Left lung (tissue), 14 donors: ENCODE measurements at places on chromosomes 5 and 9.

GRCh38 chr5:135662683-135663082 lies 83.9 kb upstream of the CXCL14 start:
- no peak for DNase-seq
- H3K36me3 ChIP-seq = no peaks in the 10 kb centered on the region
- no peaks in the 10 kb centered on the region for H3K4me1 ChIP-seq
- H3K27ac ChIP-seq = no peak overlapping the region

GRCh38 chr9:95009459-95009858 lies 283.0 kb downstream of the AOPEP start:
- no peak overlapping the region for H3K4me3 ChIP-seq
- H3K27ac ChIP-seq = no peak overlapping the region
- H3K4me1 ChIP-seq = no peaks in the 10 kb centered on the region
- H3K27me3 ChIP-seq = no peaks in the 10 kb centered on the region

GRCh38 chr5:18601185-18601584 lies 966.9 kb downstream of the TAF11L14 start:
- H3K4me1 ChIP-seq = no peaks in the 10 kb centered on the region
- H3K4me3 ChIP-seq = no peak overlapping the region
- H3K27me3 ChIP-seq = no peaks in the 10 kb centered on the region
- H3K27ac ChIP-seq = no peak overlapping the region
- DNase-seq = no peak
- H3K36me3 ChIP-seq = no peaks in the 10 kb centered on the region

- H3K36me3 ChIP-seq = no peaks in the 10 kb centered on the region
- peak; percentile 70 for DNase-seq
- peaks cover 61% of the 10 kb centered on the region for H3K4me1 ChIP-seq
These were observed 485 bp downstream of the TGFBR1 start for GRCh38 chr9:99105152-99106043.

DNA sequence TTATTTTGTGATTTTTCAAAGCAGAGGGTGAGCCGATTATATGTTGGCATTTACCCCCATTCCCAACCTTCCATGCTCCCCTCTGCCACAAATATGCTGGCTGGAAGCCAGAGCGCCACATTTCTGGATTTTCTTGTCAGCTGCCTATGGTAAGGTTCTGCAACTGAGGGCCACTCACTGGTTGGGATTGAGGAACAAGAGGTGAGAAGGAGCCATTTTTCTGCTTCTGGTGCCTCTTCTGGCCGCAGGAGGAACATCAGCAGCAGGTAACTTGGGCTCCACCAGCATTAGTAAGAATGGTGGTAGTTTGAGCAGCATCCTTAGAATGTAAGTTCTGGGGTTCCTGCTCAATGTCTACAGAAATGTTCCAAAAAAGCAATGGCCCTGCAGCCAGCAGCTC lies 159.5 kb upstream of the MAST4 start:
- H3K36me3 ChIP-seq = no peaks in the 10 kb centered on the region
- DNase-seq = no peak
- no peaks in the 10 kb centered on the region for H3K4me1 ChIP-seq
- H3K4me3 ChIP-seq = no peak overlapping the region

GRCh38 chr5:60260658-60261057 lies 367.1 kb upstream of the PDE4D start:
- H3K36me3 ChIP-seq = no peaks in the 10 kb centered on the region
- no peak overlapping the region for H3K4me3 ChIP-seq
- no peak overlapping the region for H3K27ac ChIP-seq
- H3K4me1 ChIP-seq = no peaks in the 10 kb centered on the region
- H3K27me3 ChIP-seq = no peaks in the 10 kb centered on the region

GRCh38 chr9:109385499-109385898 lies 64.6 kb upstream of the EPB41L4B start:
- H3K36me3 ChIP-seq = no peaks in the 10 kb centered on the region
- no peak overlapping the region for H3K27ac ChIP-seq
- DNase-seq = no peak
- no peak overlapping the region for H3K4me3 ChIP-seq

GRCh38 chr5:175696855-175697198 lies 39.0 kb downstream of the HRH2 start:
- no peak overlapping the region for H3K4me3 ChIP-seq
- no peaks in the 10 kb centered on the region for H3K27me3 ChIP-seq
- no peak for DNase-seq
- no peak overlapping the region for H3K27ac ChIP-seq

GRCh38 chr5:154858972-154859871 lies 795 bp downstream of the CNOT8 start:
- no peak for DNase-seq
- H3K4me3 ChIP-seq = peak overlapping the region; percentile 59
- peak overlapping the region; percentile 100 for H3K27ac ChIP-seq

GRCh38 chr5:39356263-39356662 lies 8.0 kb downstream of the C9 start:
- H3K27ac ChIP-seq = no peak overlapping the region
- H3K4me3 ChIP-seq = no peak overlapping the region
- no peaks in the 10 kb centered on the region for H3K36me3 ChIP-seq
- H3K4me1 ChIP-seq = no peaks in the 10 kb centered on the region

GRCh38 chr5:151151793-151152192 lies 5.8 kb downstream of the ANXA6 start:
- no peaks in the 10 kb centered on the region for H3K27me3 ChIP-seq
- peak overlapping the region; percentile 53 for H3K27ac ChIP-seq
- H3K4me3 ChIP-seq = no peak overlapping the region
- H3K4me1 ChIP-seq = peaks cover 91% of the 10 kb centered on the region
- peaks cover 10% of the 10 kb centered on the region for H3K36me3 ChIP-seq

GRCh38 chr9:106059886-106060285 lies 365.5 kb downstream of the TMEM38B start:
- H3K4me1 ChIP-seq = no peaks in the 10 kb centered on the region
- DNase-seq = no peak
- H3K27ac ChIP-seq = no peak overlapping the region
- no peaks in the 10 kb centered on the region for H3K27me3 ChIP-seq
- no peak overlapping the region for H3K4me3 ChIP-seq

GRCh38 chr5:148107608-148108007 lies 43.8 kb downstream of the SPINK5 start:
- no peak for DNase-seq
- no peaks in the 10 kb centered on the region for H3K27me3 ChIP-seq
- H3K27ac ChIP-seq = no peak overlapping the region
- H3K4me1 ChIP-seq = no peaks in the 10 kb centered on the region

DNA sequence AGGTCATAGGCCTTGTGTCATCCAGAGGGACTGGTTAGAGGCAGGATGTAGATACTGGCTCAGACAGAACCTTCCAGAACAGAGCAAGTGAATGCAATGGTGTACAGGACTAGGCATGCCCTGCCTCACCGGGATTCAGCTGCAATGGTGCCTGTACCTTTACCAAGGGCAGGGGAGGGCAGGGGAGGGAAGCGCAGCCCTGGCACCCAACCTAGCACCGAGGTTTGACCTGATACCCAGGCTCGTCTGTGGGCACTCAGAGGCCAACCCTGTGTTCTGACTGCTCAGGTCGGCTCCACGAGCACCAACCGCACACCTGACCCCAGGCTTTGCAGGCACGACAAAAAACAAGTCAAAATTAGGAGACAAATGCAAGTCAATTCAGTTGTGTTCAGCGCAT lies 47.3 kb upstream of the GFPT2 start:
- H3K27ac ChIP-seq = no peak overlapping the region
- no peak for DNase-seq
- H3K4me1 ChIP-seq = no peaks in the 10 kb centered on the region
- no peak overlapping the region for H3K4me3 ChIP-seq
- no peaks in the 10 kb centered on the region for H3K36me3 ChIP-seq

DNA sequence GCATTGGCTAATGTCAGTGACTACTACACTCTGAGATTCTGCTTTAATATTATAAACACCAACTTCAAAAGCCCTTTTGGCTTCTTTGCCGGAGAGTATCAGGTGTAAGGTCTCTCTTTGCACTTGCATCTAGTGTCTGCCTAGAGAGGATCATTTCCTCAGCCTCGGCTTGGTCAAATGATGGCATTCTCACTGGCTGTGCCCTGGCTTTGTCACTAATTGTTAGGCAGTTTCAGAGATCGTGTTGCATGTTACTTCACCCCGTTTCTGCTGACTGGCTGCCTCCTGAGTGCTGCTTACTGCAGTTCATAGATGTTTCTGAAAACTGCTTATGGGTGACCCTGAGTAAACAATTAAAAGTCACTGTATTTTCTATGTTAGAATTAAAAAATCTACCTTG lies 48.8 kb downstream of the SLC1A3 start:
- no peak overlapping the region for H3K4me3 ChIP-seq
- H3K27ac ChIP-seq = no peak overlapping the region
- peaks cover 43% of the 10 kb centered on the region for H3K4me1 ChIP-seq
- no peaks in the 10 kb centered on the region for H3K36me3 ChIP-seq
- no peaks in the 10 kb centered on the region for H3K27me3 ChIP-seq
- no peak for DNase-seq

- peak overlapping the region; percentile 91 for H3K27ac ChIP-seq
- peak; percentile 57 for DNase-seq
- H3K36me3 ChIP-seq = no peaks in the 10 kb centered on the region
- no peaks in the 10 kb centered on the region for H3K27me3 ChIP-seq
- peaks cover 17% of the 10 kb centered on the region for H3K4me1 ChIP-seq
These were observed 92.7 kb downstream of the DAB2IP start for GRCh38 chr9:121744002-121744686.

DNA sequence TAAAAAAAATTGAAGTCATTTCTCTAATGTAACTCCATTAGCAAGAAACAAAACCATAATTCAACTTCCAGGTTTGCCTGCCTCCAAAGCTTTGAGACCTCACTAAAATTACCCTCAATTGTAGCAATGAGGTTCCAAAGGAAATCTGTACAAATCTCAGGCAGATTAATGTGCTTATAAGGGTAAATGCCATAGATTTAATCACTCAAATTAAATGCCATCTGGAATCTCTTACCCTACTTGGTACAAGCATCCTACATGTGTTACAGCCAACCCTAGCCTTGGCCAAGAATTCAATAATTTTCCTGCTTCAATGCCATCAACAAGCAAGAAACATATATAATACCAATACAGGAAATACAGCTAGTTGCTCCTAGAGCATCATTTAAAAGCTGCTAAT lies 452.8 kb downstream of the RAB3C start:
- peak overlapping the region; percentile 92 for H3K27ac ChIP-seq
- no peak for DNase-seq
- peak overlapping the region; percentile 72 for H3K4me3 ChIP-seq
- peaks cover 56% of the 10 kb centered on the region for H3K4me1 ChIP-seq
- H3K27me3 ChIP-seq = no peaks in the 10 kb centered on the region

DNA sequence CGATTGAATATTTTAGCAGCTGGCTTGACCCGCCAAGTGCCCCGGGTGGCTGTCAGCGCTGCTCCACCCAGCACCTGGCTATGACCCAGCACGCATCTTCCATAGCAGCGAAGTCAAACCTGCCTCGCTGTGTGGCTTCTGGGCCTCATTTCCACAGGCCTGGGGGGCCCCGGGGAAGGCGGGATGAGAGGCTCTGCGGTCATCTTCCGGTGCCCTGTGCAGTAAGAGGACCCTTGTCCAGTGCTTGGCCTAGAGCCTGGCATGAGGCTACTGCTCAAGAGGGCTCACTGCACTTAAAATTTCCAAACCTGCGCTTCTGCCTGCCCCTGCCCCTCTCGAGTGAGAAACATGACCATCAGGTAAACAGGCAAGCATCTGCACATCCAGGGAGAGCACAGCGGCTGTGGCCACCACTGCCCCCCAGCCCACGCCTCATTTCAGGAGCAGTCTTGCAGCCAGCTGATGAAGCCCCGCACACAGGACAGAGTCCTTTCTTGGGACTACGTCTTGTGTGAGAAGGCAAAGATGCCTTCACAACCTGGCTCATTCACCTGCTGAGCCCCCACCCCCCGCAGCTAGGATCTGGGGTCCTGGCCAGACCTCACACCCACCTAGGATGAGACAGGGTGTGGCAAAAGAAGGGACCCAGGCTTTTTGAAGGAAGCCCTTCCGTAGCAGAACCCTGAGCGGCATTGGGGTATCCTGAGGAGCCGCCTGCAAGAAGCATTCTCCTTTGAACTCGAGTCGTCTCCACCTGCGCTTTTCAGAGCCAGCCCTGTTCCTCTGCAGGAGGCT lies 69.5 kb upstream of the UNC5A start:
- no peak overlapping the region for H3K4me3 ChIP-seq
- no peak overlapping the region for H3K27ac ChIP-seq
- no peaks in the 10 kb centered on the region for H3K4me1 ChIP-seq
- H3K27me3 ChIP-seq = peaks cover 100% of the 10 kb centered on the region
- H3K36me3 ChIP-seq = no peaks in the 10 kb centered on the region

DNA sequence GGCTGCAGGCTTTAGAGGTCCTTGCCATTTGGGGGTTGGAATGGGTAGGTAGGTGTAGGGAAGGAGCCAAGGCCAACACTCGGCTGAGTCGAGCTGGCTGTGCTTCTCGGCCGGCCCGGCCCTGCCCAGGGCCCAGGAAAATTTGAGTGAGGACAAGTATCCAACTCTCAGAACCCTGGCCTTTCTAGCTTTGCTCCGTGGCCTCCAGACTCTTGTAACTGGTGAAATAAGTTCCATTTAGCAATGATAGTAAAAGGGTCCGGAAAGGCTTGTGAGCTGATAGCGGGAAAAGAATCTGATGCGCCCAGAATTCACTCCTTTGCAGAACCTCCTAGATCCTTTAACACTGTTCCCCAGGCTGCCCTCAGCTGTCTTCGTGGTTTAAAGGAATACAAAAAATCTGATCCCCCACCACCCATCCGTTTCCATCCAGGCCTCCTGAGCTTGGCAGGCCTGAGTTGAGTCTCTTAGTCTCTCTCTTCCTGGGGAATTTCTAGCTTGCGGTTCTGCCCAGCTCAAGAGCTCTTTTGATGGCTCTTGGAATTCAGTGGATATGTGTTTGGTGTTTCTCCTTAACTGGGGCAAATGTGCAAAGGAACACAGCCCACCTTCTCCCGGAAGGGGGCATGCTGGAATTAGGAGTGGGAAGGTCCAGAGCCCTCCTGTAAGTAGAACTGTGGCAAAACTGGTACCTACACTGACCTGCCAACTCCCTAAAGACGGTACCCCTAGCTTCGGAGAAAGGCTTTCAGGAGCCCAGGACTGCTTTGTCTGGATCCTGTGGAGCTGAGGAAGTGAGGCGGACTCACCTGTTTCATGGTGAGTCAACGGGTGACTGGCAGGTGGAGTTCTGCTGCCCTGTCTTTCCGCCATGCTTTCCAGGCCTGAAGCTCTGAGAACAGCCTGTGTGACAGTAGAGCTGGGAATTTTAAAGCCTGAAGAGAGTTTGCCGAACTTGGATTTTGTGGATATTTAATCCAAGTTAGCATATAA lies 1.7 kb downstream of the DMRT3 start:
- H3K27ac ChIP-seq = no peak overlapping the region
- H3K27me3 ChIP-seq = peaks cover 97% of the 10 kb centered on the region
- DNase-seq = no peak
- no peaks in the 10 kb centered on the region for H3K4me1 ChIP-seq

- DNase-seq = no peak
- H3K4me1 ChIP-seq = peaks cover 40% of the 10 kb centered on the region
- no peak overlapping the region for H3K4me3 ChIP-seq
These were observed 94.6 kb downstream of the RAPGEF1 start for GRCh38 chr9:131645078-131645776.

DNA sequence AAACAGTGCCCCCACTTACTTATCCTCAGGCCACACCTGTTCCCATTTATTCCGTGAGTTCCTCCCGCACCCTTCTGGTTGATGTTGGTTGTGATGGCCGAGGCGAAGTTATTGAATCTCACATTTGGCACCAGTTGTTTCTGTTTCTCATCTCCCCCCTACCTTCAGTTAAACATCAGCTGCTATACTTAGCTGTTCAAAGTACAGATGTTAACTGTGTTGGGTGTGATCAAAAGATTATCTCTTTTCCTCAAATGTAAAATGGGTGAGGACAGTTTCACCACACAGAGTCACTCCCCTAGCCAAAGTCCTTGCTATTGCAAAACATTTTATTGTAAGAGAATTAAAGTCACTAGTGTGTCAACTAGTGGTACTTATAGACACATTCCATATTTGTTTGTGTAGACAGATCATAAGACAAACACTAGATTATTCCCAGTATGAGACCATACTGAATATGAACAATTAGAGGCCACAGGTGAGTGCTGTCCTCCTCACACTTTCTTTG lies 43.2 kb upstream of the PRSS3 start:
- H3K36me3 ChIP-seq = no peaks in the 10 kb centered on the region
- H3K4me1 ChIP-seq = no peaks in the 10 kb centered on the region
- no peak overlapping the region for H3K27ac ChIP-seq
- no peak for DNase-seq
- peaks cover 29% of the 10 kb centered on the region for H3K27me3 ChIP-seq
